Osteocyte (in vitro differentiated cells): ENCODE measurements at places on chromosomes 5 and 9. TPM values are rescaled to one million over a fixed set of nuclear protein-coding genes. Genes with fewer than 3 reads are reported as not detected.

Gene ADGRV1
- 0.89 and 0.99 TPM in 2 replicates for total RNA-seq

Gene SMIM3
- total RNA-seq = 4.0 and 4.4 TPM in 2 replicates

Gene SCGB3A2
- total RNA-seq = not detected in 2 replicates

Gene BAAT
- 0.13 TPM in 1 of 2 replicates, not detected in the other for total RNA-seq

Gene C1QTNF2
- 0.16 and 0.19 TPM in 2 replicates for total RNA-seq

Gene CCDC192
- not detected in 2 replicates for total RNA-seq

Gene NDST1
- total RNA-seq = 110 and 118 TPM in 2 replicates

Gene PCDHB9
- 3.4 and 4.3 TPM in 2 replicates for total RNA-seq

Gene CWC27
- 20.6 and 24.7 TPM in 2 replicates for total RNA-seq

Gene ST6GALNAC6
- total RNA-seq = 73.4 and 77.0 TPM in 2 replicates

Gene MYO10
- 87.8 and 89.5 TPM in 2 replicates for total RNA-seq

Gene F2R
- total RNA-seq = 108 and 113 TPM in 2 replicates

Gene ZNF169
- 4.7 and 6.1 TPM in 2 replicates for total RNA-seq
